Omental fat pad (tissue), 4 donors: ENCODE measurements at places on chromosomes 5 and 9. TPM values are rescaled to one million over a fixed set of nuclear protein-coding genes. Genes with fewer than 3 reads are reported as not detected.

RC3H2 gene
- total RNA-seq = 37.9 TPM

ADGRV1 gene
- 0.56 TPM for total RNA-seq

FLT4 gene
- 50.6 TPM for total RNA-seq

NEURL1B gene
- 22.9 TPM for total RNA-seq
